Substantia nigra (tissue), 51 donors: ENCODE measurements at places on chromosomes 1 and 21.

DNA sequence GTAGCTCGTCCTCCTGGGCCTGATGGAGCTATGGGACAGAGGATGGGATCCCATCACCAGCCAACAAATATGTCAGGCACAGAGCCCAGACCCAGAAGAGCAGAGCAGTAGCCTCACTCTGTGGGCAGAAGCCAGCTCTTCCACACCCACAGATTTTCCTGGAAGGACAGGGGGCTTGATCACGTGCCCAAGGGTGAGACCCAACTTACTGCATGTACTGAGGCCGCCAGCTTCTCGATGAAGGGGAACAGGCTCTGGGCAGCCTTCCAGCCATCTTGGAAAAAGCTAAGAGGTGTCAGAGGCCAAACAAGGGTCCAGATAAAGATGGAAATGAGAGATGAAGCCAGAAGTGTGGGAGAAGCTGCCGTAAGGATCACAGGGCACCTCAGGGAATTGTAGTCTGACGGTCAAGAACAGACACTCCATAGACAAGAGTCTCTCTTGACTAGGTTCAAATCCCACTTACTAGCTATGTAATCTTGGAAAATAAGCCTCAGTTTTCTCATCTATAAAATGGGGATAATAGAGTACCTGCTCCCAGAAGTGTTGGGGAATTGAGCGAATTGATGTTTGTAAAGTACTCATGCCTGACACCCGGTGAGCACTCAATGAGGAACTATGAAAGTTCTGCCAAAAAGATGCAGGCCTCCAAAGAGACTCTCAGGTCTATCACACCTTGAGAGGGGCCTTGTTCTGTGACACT is 17.0 kb upstream of the TCEA3 start:
- no peak for DNase-seq

DNA sequence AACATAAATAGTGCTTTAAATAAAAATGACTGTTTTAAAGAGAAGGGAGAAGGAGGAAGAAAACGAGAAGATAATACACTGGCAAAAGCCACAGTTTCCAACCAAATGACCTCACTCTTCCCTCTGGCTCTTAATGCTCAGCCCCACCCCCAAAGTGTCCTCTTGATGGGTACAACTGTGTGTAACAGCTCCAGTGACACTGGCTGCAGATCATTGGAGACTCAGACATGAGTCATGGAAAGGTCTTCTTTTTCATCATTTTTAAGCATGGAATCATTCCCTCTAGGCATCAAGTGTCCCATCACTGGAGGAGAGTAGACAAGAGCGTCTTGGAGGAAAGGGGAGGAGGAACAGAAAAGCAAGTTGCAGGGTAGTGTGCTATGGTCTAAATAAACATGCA is 333.0 kb downstream of the PAPPA2 start:
- no peak for DNase-seq

- DNase-seq: no peak
Measured at GRCh38 chr1:33177996-33178540, 3.8 kb downstream of the TRIM62 start.

GRCh38 chr21:25307489-25307888 is 299.8 kb downstream of the MRPL39 start:
- DNase-seq: no peak

GRCh38 chr1:5877683-5878530 is 114.3 kb downstream of the NPHP4 start:
- no peak for DNase-seq

DNA sequence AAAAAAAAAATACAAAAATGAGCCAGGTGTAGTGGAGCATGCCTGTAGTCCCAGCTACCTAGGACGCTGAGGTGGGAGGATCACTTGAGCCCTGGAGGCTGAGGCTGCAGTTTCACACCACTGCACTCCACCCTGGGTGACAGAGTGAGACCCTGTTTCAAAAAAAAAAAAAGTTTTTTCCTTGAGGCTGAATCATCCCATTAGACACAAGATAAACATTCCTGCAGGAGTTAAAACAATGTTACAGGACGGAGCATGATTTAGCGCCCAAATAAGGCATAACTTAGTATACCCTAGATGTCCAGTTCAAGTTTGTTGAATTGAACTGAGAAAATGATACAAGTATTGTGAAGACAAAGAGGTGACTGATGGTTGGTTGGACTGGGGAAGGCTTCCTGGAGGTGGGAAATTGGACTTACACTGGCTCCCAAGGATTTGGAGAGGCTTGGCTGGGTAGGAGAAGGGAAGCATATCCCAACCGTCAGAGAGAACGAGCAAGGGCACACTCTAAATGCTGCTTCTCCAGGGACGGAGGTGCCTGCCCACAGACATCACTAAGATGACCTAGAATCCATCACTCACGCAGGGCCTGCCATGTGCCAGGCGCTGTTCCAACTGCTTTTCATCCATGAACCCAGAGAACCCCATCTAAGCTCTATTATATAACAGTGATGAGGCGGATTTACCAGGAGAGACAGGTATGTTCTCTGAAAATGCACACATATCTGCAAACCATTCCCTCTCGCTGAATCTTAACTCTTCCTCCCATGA is 610.6 kb downstream of the KIF26B start:
- DNase-seq: no peak

DNA sequence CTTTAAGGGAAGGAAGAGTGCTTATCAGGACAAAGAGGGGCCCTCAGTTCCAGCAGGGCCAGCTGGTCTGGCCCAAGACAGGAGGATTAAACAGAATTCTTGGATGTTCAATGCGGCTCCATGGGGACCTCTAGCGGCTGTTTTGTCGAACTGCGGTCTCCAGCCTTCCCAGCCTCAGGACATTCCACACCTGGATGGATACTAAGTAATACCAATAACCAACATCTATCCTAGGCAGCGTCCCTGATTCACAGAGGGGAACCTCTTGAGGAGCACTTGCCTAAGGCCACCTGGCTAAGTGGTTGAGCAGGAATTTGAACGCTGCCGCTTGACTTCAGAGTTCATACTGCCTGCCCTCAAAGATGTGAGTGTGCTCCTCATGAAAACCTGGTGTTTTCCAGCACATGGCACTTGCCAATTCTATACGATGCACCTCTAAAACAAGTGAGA is 15.5 kb upstream of the CD247 start:
- peak; percentile 30 for DNase-seq

DNA sequence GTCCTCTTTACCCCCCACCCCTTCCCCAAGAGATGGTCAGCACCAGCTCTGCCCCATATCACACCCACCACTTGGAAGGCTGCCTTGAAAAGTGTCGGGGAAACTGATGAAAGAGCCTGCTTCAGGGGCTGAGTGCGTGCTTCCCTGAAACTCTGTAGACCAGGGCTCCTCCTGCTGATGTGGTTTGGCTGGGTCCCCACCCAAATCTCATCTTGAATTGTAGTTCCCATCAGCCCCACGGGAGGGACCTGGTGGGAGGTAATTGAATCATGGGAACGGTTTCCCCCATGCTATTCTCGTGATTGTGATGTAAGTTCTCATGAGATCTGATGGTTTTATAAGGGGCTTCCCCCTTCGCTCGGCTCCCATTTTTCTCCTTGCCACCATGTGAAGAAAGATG is 36.4 kb downstream of the UBIAD1 start:
- no peak for DNase-seq

- no peak for DNase-seq
Measured at GRCh38 chr21:26949830-26950229, 17.1 kb downstream of the ADAMTS5 start.

DNA sequence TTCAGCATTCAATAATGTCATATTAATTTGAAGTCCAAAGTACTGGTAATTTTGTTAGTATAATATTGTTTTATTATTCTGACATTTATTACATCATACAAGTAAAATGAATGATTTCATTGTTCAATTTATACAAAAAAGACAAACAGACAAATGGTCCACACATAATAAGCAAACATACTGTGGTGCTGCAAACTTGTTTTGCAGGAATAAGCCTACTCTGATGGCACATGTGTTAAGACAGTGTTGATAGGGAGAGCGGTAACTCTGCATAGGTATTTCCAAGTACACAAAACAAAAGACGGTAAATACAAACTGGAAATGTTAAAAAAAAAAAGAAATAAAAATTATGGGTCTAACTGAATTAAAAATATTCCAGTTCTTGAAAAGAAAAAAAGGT is 59.7 kb upstream of the DPYD start:
- DNase-seq: no peak

- no peak for DNase-seq
Measured at GRCh38 chr1:237712082-237712481, 178.6 kb downstream of the ZP4 start.

DNA sequence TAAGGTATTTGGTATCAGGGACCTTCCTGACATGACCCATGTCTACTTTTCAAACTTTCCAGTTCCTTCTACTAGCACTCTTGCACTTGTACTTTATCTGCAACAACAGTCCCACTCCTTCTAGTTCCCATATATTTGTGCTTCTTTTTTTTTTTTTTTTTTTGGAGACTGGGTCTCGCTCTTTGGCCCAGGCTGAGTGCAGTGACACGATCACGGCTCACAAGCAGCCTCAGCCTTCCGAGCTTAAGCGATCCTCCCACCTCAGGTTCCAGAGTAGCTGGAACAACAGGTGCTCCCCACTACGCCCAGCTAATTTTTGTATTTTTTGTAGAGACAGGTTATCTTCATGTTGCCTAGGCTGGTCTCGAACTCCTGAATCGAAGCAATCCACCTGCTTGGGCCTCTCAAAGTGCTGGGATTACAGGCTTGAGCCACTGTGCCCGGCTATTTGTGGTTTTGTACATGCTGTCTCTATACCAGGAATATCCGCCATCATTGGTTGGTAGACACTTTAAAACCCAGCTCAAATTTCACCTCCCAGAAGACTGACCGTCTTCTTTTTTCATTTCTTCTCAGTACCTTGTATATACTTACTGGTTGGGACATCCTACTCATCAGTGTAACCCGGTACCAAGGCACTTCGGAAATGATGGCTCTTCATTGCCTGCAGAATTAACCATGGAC is 1.1 kb downstream of the ZMYM1 start:
- DNase-seq: no peak

DNA sequence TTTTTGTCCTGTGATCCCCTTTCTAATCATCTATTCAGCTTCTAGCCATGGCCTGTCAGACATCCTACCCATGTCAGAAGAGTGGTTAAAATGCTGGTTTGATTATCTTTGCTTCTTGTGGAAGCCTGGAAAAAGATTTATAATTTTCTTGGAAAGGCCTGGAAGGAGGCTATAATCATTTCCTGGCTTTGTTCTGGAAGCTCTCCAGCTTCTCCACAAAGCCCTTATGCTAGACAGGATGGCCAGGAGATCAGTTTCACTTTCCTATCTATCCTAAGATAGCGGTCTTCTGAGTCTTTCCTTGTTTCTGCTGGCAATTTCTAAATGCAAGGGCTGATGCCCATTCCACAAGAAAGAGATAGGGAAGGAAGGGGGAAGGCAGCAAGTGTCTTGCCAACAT is 90.9 kb upstream of the SLC44A3 start:
- DNase-seq: no peak

DNA sequence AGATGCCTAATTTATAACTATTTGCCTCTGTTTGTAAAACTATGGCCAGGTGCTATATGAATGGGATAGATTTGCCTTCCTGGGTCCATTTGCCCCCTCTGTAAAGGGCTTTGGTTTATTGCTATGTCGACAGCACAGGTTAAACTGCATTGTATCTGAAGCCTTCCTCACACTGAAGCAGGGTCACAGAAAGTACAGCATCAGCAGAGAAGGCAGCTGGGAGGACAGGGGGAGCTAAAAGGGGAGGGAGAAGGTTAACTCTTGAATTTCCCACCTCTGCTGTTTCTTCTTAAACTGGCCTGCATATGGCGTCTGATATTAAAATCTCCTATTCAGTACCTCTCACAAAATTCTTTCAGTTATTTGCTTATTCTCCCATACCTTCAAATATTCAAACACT is 297.4 kb downstream of the TM2D1 start:
- no peak for DNase-seq

GRCh38 chr1:165129568-165130164 is 226.8 kb downstream of the LMX1A start:
- peak; percentile 39 for DNase-seq

GRCh38 chr1:156360534-156360933 is 8.5 kb upstream of the RHBG start:
- DNase-seq: no peak

DNA sequence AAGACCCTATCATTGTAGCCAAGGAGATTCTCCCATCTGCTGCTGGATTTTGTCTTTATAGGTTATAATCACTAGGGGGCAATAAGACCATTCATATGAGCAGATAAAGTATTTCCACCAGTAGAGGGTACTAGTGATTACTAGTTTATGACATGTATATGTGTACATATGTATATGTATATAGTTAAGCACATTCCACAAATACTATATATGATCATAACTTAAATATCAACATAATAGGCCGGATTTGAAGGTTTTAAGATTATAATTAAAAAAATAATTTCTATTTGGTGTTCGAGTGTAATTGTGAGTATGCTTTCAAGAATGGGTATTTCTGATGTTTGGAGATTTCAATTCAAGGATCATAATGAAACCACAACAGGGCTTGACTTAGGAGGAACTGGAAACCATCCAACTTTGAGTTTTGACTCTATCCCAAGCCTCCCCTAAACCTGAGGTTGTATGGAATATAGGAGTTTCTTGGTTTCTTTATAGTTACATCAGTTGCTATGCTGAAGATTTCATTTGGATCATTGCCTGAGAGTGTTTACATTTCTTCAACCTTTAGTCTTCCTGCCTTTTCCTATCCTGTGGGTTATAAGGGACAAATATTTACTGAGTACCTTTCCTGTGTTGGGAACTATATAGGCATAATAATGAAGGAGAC is 16.9 kb downstream of the TCEANC2 start:
- DNase-seq: no peak

GRCh38 chr1:99481391-99481996 is 164.4 kb upstream of the PALMD start:
- DNase-seq: no peak
